NCI-H524 (cell line): ENCODE measurements at places on chromosomes 11 and 22.
A peak's percentile ranks its signal among the peaks of the same experiment; 100 is the strongest.

- DNase-seq: no peak
Observed at GRCh38 chr11:62338218-62338617, 970 bp downstream of the ASRGL1 start.

DNA sequence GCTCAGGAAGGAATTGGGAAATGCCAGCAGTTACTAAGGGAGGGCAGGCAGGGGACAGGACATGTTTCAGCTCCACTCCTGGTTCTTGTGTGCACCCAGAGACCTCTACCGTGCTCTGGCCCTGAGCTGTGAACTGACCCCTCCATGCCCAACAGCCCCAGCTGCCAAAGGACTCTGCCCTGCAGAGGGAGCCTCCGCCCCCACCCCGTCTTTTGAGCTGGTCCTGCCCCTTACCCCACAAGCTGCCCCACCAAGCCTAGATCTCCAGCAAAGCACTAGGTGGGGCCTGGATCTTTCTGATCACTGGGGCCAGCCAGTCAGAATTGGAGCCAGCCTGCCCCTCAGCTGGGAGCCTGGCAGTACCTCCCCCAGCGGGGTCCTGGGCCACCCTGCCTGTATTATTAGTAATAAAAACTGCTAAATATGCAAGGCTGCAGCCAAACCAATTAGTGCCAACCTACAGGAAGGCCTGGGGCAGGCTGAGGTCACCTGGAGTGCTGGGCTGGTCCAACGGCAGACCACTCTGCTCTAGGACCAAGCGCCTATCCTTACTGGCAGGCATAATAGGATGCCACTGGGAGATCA is 23.9 kb upstream of the DRICH1 start:
- no peak for DNase-seq

- no peak for DNase-seq
Observed at GRCh38 chr11:130441719-130442118, 6.7 kb upstream of the ADAMTS15 start.

DNA sequence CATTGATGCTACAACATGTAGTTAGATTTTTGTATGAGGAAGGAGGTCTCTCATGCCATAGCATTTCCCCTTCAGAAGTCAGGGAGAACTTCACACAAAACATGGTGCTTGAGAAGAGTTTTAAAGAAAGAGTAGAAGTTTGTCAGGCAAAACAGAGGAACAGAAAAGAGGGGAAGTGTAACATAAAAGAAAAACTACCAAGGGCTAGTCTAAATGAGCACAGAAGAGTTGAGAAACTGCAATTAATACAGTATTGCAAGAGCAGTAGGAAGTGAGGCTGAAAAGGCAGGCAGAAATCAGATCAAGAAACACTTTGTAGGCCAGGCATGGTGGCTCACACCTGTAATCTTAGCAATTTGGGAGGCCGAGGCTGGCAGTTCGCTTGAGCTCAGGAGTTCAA is 61.0 kb downstream of the FAM168A start:
- no peak for DNase-seq

- DNase-seq: peak; percentile 48
Observed at GRCh38 chr11:113532697-113533424, 57.7 kb upstream of the DRD2 start.

GRCh38 chr11:19084661-19085315 is 24.3 kb upstream of the MRGPRX2 start:
- no peak for DNase-seq

DNA sequence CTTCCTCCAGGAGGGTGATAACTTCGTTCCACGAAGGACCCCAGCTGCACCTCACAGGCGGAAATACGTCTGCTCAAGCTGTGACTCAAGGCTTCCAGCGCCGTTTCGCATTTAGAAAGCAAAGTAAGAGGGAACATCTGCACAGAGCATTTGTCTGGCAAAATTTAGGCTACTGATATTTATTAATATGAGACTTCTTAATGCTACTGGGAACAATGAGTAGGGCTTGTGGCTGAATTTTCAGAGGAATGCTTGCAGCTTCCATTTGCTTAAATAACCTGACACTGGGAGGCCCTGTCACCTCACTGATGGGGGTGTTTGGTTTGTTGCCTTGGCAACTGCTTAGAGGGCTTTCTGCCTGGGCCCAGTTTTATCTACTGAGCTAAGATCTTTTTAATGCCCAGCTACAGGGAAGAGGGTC is 14.7 kb upstream of the ST14 start:
- no peak for DNase-seq

GRCh38 chr11:87719326-87720073 is 455.7 kb downstream of the RAB38 start:
- DNase-seq: no peak

DNA sequence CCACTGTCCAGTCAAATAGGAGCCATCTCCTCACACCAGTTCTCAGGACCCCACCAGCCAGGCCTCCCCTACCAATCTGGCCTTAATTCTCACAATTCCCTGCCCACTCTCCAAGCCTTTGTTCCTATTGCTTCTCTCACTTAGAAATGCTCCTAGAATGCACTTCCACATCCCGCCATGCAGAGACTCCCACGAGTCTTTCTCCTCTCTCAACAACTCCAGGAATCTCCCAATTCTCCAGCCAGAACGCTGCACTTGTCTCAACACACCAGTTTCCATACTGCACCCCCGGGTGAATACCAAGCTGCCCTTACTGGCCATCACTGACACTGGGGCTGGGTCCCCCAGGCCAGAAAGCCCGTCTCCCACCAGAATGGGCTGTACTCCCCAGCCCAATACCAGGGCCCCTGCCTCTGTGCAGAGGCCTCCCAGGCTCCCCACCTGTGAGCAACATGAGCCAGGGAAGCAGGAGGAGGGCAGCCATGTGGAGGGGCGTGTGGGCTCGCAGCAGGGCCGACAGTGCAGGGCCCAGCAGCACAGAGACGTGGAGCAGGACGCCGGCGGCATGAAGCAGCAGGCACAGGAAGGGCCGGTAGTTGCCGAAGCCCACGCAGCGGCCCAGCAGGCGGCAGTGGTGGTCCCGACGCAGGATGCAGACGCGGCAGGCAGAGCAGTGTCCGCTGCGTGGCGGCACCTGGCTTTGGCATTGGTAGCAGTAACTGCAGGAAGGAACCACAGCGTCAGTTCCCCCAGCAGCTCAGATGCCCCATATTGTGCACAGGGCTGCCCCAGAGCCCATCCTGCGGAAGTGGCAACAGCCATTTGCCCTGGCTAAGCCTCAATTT is 2.4 kb downstream of the ZDHHC24 start:
- no peak for DNase-seq
